AG04450 (cell line): ENCODE measurements at places on chromosomes 1 and 21.

DNA sequence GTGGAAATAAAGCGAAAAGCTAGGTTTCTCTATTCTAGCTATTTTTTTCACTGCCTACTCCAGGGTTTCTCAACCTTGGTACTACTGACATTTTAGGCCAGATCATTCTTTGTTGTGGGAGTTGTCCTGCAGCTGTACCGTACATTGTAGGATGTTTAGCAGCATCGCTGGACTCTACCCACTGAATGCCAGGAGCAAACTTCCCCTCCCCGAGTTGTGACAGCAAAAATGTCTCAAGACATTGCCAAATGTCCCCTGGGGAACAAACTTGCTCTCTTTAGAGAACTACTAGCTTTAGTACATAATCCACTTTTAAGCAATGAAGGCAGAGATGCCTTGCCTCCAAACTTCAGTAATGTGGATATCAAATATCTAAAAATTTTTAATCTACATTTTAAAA is 122.8 kb downstream of the PLPPR5 start:
- DNase-seq: no peak

GRCh38 chr1:112505400-112505785 is 3.4 kb upstream of the WNT2B start:
- DNase-seq: no peak

- no peak for DNase-seq
Measured at GRCh38 chr1:2477309-2477708, 1.2 kb downstream of the PLCH2 start.

DNA sequence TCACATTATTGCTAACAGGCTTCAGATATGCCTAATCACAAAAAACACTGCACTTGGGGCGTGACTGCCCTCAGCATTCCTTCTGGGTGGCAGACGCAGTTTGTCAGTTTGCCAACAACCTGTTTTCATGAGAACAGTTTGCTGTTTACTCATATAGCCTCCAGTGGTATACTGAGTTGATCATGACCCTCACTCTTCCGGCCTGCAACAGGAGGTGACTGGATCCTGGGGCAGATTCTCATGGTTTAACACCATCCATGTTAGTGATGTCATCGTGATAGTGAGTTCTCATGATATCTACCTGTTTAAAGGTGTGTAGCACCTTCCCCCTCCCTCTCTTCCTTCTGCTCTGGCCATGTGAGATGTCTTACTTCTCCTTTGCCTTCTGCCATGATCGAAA is 555.2 kb downstream of the PLPP3 start:
- no peak for DNase-seq

DNA sequence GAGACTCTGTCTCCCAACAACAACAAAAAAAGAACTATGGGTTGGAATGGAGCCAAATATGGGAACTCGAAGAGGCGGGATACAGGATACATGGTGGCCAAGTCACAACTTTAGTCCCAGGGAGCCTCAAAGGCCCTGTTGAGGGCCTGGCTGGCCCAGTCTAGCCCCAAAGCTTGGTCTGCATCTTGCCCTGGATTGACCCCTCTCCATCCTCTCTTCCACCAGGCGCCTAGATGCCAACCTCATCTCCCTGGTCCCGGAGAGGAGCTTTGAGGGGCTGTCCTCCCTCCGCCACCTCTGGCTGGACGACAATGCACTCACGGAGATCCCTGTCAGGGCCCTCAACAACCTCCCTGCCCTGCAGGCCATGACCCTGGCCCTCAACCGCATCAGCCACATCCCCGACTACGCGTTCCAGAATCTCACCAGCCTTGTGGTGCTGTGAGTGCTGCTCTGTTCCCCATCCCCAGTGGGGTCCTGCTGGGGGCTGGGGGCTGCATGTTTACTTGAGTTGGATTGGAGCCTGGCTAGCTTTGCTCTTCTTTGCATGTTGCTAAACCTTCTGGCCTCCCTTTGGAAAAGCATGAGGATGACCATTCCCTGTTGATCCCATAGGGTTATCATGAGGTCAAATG is 65.5 kb downstream of the UBE2T start:
- DNase-seq: no peak

GRCh38 chr1:91997607-91998195 is 32.1 kb upstream of the EPHX4 start:
- peak; percentile 30 for DNase-seq

DNA sequence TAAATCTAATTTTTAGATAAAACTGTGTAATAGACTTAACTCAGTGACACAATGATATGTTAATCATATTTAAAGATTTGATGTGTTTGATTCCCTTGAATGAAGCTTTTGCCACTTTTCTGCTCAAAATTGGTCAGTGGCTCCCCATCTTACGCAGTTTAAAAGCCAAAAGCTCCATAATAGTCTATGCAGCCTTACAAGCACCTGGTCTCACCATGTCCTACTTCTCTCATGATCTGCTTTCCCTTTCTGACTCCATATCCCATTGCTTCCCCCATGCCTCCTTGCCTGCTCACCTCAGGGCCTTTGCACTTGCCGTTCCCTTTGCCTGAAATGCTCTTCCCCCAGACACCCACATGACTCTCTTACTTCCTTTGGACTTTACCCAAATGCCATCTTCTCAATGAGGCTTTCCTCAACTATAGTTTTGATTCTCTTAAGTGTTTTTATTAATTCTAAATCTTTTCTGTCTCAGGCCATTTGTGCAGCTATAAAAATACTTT is 1.9 kb downstream of the ZBTB8A start:
- no peak for DNase-seq

GRCh38 chr1:15260418-15261154 is 13.6 kb downstream of the FHAD1 start:
- DNase-seq: no peak

- DNase-seq: no peak
Measured at GRCh38 chr1:151175041-151175741, 590 bp downstream of the TMOD4 start.

DNA sequence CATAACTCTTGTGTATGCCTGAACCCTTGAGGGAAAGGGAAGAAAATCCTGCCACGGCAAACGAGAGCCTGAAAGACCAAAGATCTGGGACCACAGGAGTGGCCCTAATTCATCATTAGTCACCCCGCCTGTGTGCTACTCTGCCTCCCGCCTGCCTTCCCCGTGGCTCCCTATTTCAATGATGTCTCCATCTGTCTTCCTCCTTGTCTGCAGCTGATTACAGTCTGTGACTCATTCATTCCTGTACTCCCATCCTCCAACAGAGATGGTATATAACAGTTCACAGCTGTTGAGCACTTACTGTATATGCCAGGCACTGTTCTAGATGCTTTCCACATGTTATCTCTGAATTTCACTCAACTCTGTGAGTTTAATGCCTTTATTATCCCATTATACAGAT is 96.6 kb downstream of the SEC16B start:
- DNase-seq: peak; percentile 77

DNA sequence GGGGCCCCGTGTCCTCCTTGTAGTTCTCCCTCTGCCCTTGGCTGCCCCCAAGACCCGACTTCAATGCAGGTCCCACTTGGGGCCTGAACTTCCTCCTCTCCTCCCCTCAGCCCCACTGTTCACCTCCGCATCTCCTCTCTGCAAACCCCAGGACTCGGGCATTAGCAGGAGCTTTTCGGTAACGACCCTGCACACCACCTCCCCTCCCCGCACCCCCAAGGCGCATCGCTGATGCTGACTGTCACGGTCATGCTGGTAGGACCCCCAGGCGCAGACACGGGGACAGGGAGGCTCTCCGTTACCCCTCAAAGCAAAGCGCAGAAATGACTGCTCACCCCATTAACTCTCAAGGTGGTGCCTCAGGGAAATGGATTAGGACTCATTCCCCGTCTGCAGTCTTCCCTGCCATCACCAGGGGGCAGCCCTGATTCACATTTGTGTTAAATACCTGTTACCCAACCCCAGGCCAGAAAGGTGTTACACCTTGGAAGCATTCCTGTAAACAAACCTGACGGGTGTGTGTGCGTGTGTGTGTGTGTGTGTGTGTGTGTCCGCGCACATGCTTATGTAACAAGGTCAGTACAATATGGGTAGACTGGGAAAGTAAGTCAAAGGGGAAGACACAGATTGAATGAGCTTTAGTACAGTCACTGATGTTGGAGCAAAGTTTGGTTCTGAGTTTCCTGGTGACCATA is 6.4 kb upstream of the GUCA2B start:
- no peak for DNase-seq

DNA sequence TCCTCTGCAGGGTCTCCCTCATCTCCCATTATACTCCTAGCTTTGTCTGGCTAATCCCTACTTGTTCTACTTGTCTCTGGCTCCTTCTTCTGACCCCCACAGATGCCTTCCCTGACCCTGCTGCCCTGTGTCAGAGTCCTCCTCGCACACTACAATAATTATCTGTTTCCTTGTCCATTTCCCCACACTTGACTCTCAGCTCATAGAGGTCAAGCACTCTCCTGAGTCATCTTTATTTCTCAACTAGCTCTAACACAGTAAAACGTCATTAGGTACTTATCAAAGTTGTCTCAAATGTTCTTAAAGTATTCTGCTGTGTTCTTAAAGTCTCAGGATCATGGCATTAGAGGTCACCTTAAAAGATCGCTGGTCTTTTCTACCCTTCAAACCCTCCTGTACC is 47.1 kb downstream of the C8A start:
- DNase-seq: no peak

GRCh38 chr1:109501644-109502363 is 7.7 kb downstream of the AMIGO1 start:
- no peak for DNase-seq

DNA sequence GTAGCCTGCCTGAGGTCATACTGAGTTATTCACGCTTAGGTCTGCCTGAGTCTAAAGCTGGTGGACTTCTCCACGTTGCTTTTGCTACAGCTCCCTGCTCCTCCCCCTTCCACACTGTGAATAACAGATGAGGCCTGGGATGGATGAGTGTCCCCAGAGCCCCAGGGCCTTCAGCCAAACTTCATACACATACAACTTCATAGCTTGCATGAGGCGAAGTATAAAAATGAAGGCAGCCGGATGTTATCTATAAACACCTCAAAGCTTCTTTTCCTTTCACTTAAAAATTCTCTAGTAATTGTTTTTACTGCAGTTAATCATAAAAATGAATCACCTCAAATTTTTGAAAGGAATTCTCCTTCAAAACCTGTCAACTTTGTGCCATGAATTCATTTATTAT is 70.2 kb downstream of the DAB1 start:
- peak; percentile 6 for DNase-seq

DNA sequence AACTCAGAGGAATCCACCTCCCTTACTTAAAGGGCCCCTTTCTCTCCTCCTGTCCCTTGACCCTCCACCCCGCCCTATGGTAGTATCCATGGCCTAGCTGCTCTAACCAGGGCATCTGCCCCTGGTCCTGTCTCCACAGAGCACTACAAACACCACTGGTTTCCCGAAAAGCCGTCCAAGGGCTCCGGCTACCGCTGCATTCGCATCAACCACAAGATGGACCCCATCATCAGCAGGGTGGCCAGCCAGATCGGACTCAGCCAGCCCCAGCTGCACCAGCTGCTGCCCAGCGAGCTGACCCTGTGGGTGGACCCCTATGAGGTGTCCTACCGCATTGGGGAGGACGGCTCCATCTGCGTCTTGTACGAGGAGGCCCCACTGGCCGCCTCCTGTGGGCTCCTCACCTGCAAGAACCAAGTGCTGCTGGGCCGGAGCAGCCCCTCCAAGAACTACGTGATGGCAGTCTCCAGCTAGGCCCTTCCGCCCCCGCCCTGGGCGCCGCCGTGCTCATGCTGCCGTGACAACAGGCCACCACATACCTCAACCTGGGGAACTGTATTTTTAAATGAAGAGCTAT is 1.7 kb downstream of the BTG2 start:
- DNase-seq: no peak

- DNase-seq: no peak
Measured at GRCh38 chr1:245105815-245106410, 48.9 kb upstream of the KIF26B start.

- DNase-seq: no peak
Measured at GRCh38 chr1:27569088-27569460, 34.9 kb downstream of the AHDC1 start.

DNA sequence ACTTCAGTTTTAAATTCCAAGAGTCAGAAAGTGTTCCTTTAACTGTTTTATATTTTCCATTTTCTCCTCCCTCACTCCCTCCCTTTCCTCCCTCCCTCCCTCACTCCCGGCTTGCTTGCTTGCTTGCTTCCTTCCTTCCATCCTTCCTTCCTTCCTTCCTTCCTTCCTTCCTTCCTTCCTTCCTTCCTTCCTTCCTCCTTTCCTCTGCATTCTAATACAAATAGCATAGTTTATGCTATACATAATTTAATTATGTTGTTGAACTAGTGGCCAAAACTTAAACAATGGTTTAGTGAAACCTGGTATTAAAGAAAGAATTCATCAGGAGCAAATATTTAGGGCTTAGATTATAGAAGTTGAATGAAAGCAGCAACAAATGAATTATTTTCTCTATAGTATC is 188.5 kb upstream of the OLFM3 start:
- no peak for DNase-seq

DNA sequence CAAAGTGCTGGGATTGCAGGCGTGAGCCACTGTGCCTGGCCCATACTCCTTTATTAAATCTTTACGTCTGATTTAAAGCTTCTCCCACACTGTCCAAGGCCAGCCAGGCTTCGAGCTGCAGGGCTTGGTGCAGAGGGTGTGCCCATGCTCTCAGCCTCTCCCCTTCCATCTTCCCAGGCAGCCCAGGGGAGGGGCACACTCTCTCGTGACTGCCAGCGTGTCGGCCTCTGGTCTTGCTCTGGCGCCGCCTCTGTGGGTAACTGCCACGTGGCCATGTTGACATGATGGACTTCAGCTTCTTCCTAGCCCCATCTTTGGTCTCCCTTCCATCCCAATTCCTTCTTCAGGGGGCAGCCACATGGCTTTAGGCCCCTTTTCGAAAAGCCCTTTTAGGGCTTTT is 4.7 kb downstream of the GPR137B start:
- no peak for DNase-seq

- no peak for DNase-seq
Measured at GRCh38 chr21:31190516-31190915, 152.2 kb upstream of the KRTAP19-8 start.

- DNase-seq: no peak
Measured at GRCh38 chr1:158818560-158818959, 12.6 kb upstream of the MNDA start.

GRCh38 chr1:234302354-234302962 is 70.8 kb upstream of the COA6 start:
- no peak for DNase-seq

- no peak for DNase-seq
Measured at GRCh38 chr1:47919113-47919833, 77.9 kb downstream of the TRABD2B start.

DNA sequence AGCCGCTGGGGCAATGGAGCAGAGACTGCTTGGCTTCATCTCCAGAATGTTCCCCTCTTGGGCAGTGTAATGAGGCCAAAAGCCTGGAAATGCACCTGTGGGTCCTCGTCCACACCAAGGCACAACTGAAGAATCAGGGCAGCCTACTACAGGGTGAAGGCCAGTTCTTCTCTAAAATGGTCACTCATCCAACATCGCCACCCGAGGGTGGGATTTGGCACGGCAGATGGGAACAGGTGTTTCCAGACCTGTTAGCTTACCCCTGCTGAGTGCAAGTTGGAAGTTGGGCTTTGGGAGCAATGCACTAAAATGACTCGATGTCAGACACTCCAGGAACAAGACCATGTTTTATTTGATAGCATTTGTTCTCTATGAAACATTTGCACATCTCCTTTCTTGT is 543.7 kb downstream of the NPHP4 start:
- DNase-seq: no peak

- no peak for DNase-seq
Measured at GRCh38 chr1:26350343-26350700, 3.6 kb downstream of the CRYBG2 start.

- DNase-seq: no peak
Measured at GRCh38 chr1:41691424-41691823, 206.9 kb upstream of the EDN2 start.

- DNase-seq: no peak
Measured at GRCh38 chr1:219177363-219177762, 3.7 kb downstream of the LYPLAL1 start.

- DNase-seq: no peak
Measured at GRCh38 chr1:161932668-161933067, 91.0 kb downstream of the OLFML2B start.
